ENCODE measurements at places on chromosomes 3 and 15.

DNA sequence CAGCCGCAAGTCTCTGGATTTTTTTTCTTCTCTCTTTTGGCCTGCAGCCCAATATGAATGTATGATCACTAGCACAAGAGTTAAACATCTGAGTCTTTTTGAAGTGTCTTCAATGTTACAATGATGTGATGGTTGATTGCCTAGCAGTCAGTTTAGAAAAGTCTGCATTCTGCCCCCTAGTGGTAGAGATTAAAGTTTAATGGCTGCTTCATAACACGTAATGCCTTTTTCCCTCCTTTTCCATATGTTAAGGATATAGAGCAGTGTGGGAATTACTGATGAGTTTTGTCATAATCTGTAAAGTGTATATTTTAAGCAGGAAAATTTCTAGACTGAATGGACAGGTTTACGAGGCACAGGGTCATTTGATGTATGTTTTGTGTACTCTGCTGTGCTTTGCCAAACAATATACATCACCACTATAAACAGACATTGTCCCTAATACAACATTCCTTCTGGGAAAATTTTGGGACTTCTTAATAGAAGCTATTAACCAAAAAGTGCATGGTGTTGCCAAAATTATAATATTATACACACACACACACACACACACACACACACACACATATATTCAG is 1038.5 kb upstream of the NR2F2 start:
- DNase-seq = no peak

DNA sequence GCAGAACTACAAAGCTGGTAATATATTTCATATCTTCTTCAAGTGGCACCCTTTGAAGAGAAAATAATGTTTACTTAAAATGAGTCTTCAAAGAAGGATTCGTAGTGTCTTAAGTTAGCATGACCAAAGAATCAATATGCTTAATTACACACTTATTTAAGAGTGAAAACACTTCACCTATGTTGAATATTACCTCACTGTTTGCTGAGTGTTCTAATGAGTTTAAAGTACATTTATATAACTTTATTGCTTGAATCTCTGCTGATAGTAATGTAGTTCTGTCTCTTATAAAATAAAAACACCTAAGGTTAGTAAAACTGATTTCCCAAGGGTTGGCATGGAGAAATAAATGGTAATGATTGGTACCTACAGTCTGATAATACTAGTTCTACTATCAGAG is 143.3 kb upstream of the SLC2A2 start:
- DNase-seq = no peak

DNA sequence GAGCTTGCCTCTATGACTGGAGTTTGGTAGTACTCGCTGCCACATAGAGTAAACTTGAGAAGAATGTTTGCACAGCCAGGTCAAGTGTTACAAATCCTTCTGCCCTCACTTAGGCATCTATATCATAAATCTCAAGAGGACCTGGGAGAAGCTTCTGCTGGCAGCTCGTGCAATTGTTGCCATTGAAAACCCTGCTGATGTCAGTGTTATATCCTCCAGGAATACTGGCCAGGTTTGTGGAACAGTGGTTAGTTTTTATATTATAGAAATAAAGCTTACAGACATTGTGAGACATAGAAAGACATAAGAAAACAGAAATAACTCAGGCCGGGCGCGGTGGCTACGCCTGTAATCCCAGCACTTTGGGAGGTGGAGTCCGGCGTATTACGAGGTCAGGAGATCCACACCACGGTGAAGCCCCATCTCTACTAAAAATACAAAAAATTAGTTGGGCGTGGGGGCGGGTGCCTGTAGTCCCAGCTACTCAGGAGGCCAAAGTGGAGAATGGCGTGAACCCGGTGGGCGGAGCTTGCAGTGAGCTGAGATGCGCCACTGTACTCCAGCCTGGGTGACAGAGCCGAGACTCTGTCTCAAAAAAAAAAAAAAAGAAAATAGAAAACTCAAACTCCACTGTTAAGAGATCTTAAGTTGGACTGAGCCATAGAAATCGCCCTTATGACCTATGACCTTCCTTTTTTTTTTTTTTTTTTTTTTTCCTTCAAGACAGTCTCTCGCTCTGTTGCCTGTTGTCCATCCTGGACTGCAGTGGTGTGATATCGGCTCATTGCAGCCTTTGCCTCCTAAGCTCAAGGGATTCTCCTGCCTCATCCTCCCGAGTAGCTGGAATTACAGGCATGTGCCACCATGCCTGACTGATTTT is 2.2 kb downstream of the RPSA start:
- DNase-seq = no peak

DNA sequence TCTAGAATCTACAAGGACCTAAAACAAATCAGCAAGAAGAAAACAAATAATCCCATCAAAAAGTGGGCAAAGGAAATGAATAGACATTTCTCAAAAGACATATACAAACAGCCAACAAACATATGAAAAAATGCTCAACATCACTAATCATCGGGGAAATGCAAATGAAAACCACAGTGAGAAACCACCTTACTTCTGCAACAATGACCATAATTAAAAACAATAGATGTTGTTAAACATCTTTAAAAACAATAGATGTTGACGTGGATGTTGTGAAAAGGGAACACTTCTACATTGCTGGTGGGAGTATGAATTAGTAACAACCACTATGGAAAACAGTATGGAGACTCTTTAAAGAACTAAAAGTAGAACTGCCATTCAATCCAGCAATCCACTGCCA is 96.2 kb downstream of the CBLB start:
- DNase-seq = no peak

GRCh38 chr3:158381262-158381868 is 189.6 kb upstream of the MLF1 start:
- DNase-seq = no peak

GRCh38 chr3:66392966-66393332 is 107.9 kb downstream of the LRIG1 start:
- no peak for DNase-seq

DNA sequence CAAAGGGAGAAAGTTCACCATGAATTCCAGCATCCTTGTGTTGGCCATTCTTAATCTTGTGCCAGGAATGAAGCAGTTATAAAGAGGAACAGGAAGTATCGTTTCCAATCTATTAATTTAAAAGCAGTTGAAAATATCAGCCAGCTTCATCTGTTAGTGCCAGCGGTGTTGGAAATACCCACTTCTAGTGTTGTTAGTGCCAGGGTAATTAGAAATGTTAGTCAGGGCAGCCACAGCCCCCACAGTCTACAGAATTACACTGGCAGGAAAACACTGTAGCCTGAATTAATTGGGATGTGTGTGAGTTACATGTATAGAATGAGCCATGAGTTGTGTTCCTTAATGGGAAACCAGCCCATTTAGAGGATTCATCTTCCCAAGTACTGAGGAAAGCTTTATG is 127.8 kb downstream of the GHSR start:
- DNase-seq = no peak

- no peak for DNase-seq
Measured at GRCh38 chr3:87949189-87949878, 109.5 kb downstream of the CGGBP1 start.

- DNase-seq = peak; percentile 58
Measured at GRCh38 chr15:82045179-82045891, 483 bp downstream of the MEX3B start.

DNA sequence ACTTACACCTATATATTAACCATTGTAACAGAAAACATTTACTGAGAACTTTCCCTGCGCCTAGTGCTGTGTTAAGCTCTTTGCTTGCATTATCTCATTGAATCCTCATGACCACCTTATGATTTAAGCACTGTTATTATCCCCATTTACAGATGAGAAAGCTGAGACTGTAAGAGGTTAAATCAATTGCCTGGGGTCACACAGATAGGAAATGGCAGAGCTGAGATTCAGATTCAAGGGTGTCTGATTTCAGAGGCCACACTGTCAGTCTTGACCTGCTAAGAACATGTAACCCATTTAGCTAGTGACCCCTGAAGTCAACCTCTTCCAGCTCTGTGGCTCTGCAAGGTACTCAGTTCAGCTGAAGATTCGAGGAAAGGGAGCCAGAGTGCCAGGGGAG is 143.9 kb downstream of the TLE3 start:
- no peak for DNase-seq

DNA sequence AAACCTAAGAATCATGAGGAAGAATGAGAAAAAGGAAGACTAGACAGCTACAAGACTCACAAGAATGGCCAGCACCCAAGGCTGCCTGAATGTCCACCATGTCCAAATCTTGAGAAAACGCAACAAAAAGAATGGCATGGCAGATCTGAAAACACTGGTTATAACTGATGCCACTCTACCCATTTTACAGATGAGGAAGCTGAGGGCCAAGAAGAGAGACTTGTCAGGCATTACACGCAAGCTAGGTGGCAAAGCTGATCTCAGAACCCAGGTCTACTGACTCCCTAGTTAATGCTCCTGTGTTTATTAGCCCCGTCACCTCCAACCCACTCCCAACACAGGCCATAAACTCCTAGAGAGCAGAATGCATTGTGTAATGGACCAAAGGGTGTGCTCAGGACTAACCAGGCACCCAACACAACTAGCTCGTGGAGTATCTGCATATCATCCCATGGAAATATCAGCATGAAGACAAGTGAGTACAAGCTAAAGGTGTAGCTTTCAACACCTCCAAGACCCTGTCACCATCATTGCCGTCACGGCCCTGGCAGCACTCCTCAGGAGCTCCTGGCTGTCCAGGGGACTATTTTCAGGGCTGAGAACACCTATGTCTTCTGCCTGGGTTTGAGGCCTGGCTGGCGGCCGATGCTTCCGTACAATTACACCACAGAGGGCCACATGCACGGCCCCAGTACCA is 111.7 kb downstream of the XXYLT1 start:
- no peak for DNase-seq

GRCh38 chr3:69182588-69183316 is 60.4 kb upstream of the LMOD3 start:
- peak; percentile 52 for DNase-seq

DNA sequence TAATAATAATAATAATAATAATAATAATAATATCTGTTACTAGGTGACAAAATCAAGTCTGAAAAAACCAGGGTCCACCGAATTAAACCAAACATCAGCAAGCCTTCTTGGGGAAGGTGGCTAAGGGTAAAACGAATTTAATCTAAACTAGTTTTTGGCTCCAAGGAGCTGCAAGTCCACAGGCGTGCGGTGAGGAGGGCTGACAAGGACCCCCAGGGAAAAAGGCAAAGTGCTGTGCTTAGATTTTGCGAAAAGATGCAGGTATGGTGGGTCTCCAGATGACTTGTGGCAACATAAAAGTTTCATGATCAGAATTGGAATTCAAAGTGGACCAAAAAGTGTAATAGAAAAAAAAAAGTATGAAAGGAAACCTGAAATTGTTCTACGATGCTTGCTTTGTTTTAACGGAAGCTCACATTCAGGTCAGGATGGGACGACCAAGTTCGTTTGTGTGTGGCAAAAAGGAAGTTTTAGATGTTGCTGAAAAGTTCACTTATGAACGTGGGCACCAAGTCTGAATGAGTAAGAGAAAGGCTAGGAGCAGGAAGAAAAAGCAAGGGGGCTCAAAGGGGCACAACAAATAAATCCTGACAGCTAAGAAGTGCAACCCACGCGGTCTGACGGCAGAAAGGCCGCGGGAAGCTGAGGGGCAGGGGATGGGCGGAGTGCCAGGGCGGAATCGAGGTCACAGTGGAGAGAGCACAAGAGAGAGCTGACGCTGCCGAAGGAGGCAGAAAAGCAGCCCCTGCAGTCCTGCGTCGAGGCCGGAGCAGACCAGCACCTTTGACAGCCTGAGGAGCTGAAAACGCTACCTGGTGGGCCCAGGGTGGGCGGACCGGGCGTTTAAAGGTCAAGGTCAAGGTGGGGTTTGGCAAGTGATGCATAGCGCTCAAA is 1.1 kb downstream of the WDR82 start:
- peak; percentile 72 for DNase-seq

GRCh38 chr15:94001255-94001801 is 230.0 kb upstream of the MCTP2 start:
- no peak for DNase-seq

- DNase-seq = no peak
Measured at GRCh38 chr3:14814411-14814871, 4.3 kb upstream of the FGD5 start.

DNA sequence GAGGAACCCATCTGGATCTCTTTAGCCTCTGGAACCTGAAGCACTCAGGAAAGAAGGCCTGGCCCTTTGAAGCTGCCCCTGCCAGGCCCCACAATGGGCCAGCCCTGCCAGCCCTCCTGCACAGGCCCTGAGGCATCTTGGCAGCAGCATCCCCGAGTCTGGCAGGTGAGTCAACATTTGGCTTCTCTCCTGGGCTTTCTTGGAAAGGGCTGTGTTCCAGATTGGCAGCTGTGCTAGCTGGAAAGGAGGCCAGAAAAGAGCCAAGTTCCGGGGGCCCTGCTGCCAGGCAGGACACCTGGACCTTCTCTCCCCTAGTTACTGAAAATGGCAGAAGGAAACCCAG is 187.2 kb downstream of the SHQ1 start:
- peak; percentile 43 for DNase-seq

- no peak for DNase-seq
Measured at GRCh38 chr3:154384479-154384878, 45.5 kb downstream of the GPR149 start.

- DNase-seq = no peak
Measured at GRCh38 chr15:90598031-90598577, 68.4 kb downstream of the CRTC3 start.

- DNase-seq = no peak
Measured at GRCh38 chr3:123361071-123361470, 87.8 kb downstream of the ADCY5 start.

- DNase-seq = no peak
Measured at GRCh38 chr3:111668326-111668725, 73.2 kb upstream of the ZBED2 start.

DNA sequence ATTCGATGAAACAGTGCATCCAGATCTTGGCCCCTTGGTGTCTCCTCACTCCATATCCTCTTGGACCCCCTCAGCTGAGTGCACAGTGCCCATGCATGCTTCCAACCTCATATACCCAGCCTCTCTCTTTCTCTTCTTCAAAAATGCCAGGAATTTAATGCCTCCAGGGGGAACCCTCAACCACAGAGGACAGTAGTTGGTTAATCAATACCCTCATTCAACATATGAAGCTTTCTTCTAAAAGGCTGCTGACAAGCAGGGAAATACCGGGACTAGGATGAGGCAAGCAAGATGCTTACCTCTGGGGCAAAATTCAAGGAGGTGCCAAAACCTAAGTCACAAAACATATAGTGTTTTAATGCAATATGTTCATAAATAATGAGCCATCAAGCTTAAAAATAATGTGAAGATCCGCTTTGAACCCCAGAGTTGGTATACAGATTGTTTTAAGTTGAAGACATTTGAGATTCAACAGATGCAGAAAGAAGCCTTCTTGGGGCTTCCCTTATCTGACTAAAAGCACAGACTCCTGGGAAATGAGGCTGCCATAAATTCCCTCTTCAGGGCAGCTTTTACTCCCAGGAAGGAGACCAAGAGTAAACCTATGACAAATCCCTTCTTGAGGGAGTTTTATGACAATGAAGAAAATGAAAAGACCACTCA is 48.2 kb upstream of the FHIT start:
- no peak for DNase-seq

- peak; percentile 43 for DNase-seq
Measured at GRCh38 chr3:136142592-136142991, 53.5 kb downstream of the MSL2 start.

GRCh38 chr3:138670407-138670806 is 61.8 kb downstream of the FAIM start:
- no peak for DNase-seq

- DNase-seq = peak; percentile 61
Measured at GRCh38 chr3:187319699-187320302, 28.3 kb upstream of the MASP1 start.
